Fibroblast of villous mesenchyme (primary cell): ENCODE measurements at places on chromosomes 12 and 14. TPM values are rescaled to one million over a fixed set of nuclear protein-coding genes. Genes with fewer than 3 reads are reported as not detected.

Gene PAPLN
- 1.6 and 4.3 TPM in 2 replicates for total RNA-seq

Gene ABCC9
- 7.4 and 12.1 TPM in 2 replicates for total RNA-seq

Gene IL26
- not detected in 2 replicates for total RNA-seq

Gene RNF212B
- not detected in 2 replicates for total RNA-seq

Gene SLC22A17
- 14.8 and 16.4 TPM in 2 replicates for total RNA-seq

Gene DLGAP5
- 17.4 and 35.0 TPM in 2 replicates for total RNA-seq
